ENCODE measurements at places on chromosomes 7 and 10. TPM values are rescaled to one million over a fixed set of nuclear protein-coding genes. Genes with fewer than 3 reads are reported as not detected.

GRCh38 chr7:140640727-140641523 is at the start of gene DENND2A:
Gene DENND2A, minus strand, starts transcription at chr7:140640813. Its CDS starts 38,416 bp downstream, at chr7:140602397.
- peak; percentile 18 for DNase-seq

DNA sequence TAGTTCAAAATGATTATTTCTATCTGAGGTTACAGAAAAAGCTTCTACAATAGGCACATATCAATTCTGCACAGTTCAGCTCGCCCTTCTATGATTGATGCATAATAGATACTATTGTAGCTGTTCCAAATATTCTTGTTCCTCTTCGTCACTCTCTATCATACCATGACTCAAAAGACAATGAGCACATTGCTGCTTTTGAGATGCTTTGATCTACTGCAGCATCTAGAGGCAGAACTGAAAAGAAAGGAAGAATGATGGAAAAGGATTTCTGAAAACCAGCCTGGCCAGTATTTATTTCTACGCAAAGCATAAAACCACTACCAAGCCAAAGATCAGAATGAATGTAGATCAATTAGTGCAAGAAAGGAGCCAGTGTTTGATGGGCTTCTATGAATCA is 59.3 kb upstream of the PLXDC2 start:
- no peak for DNase-seq

DNA sequence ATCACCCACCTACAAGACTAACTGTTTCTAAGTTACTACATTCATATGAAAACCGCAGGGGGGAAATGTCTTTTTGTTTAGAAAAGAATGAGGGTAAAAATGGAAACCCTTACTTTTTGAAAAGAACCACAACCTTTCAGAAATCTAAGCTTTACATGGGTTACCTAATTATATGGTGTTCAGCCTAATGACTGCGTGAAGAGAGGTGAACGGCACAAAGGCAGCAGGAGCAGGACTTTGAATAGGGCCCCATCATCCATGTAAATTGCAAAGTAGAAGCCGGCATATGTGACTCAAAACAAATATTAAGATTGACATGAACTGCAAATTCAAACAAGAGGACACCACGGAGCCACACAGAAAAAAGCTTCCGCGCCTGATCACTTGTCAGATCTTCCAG is 25.1 kb downstream of the NEBL start:
- DNase-seq: no peak

Gene ADCYAP1R1
- not detected for total RNA-seq

Gene DYNC1I1
- not detected for total RNA-seq

Gene PRPS1L1
- not detected for total RNA-seq

Data from activated naive CD8-positive, alpha-beta T cell treated with anti-CD3 and anti-CD28 coated beads for 36 hours (primary cell).